ENCODE measurements at places on chromosomes 2 and 18. TPM values are rescaled to one million over a fixed set of nuclear protein-coding genes. Genes with fewer than 3 reads are reported as not detected.

CRYGD gene
- total RNA-seq, result not detected

DNA sequence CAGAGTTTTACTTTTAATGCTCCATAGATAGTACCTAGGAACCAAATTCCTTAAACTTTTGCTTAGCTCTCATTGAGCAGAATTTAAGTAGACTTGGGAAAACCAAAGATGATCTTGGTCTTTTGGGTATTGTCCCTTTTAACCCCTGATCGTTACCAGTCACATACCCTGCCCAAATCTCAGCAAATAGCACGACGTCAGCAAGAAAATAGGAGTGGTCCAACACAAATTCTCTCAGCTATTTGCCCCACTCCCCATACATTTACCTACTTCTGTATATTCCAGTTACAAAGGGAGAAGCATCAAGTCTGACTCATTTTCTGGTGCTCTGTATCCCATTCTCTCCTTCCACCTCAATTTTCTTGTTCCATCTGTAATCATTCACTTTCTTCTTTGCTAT, 387.3 kb downstream of the CCDC85A start:
- DNase-seq, result no peak

ATIC gene
- 22.8 TPM for total RNA-seq

- no peak for DNase-seq
These were observed 65.9 kb upstream of the ACTR3 start for GRCh38 chr2:113823716-113824595.

GRCh38 chr18:457140-457519, 43.4 kb downstream of the COLEC12 start:
- peak; percentile 24 for DNase-seq

DNA sequence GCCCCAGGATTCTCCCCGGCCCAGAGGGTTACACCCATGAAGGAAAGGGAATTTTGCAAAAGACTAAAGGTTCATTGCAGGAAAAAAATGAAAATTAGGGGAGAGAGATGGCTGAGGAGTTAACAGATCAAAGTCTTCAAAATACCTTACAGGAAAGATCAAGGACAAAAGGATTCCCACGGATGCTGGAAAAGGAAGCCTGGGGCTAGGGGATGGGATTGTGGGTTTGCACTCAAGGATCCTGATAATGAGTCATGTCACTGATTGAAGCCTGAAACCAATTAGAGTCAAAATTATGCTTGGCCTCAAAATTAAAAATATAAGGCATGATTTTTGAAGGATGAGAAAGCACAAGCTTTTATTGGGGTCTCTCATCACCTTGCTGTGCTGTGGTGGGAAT, 32.6 kb upstream of the COPS8 start:
- DNase-seq, result no peak

GRCh38 chr2:47004905-47005495, 89.4 kb upstream of the MCFD2 start:
- DNase-seq, result no peak

DNA sequence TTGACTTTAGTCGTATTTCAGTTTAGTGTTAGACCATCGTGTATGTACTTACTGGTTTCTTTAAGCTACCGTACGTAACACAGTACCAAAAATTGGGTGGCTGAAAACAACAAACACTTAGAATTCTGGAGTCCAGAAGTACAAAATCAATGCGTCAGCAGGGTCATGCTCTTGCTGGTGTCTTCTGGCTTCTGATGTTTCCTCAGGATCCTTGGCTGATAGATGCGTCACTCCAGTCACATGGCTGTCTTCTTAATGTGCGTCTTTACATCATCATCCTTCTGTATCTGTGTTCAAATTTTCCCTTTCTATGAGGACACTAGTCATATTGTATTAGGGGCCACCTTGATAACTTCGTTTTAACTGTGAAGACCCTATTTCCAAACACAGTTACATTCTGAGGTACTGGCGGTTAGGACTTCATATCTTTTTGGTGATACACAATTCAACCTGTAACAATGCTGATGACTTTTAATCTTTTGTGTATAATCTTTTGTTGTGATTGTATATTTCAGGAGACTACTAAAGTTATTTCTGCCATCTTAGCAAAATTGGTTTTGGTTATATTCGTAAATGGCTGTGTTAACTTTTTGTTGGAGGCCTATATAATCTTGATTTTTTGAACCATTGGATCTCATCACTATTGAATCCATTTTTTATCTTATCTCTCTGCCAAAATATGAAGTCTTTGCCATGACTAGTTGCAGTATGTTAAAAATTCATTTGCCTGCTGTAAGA, 25.4 kb downstream of the ACTR3 start:
- no peak for DNase-seq

DNA sequence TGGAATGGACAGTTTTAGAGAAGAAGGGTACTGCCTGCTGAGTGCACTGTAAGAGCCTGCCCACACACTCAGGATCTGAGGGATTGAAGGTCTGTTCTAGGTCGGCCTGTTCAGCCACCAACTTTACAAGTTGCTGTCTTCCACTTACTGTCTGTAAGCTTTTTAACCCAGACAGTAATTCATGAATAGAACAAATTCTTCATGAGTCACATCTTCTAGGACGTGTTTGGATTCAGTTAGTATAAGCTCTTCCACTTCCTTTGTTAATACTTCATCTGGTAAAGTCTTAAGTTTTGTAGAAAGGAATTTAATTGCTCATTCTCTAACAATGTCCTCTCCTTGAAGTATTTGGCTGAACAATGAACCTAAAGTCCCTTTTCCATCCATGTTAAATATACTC, 74.6 kb downstream of the PDE11A start:
- DNase-seq, result no peak
